Activated CD4-positive, alpha-beta T cell treated with anti-CD3 and anti-CD28 coated beads, Interleukin-2, amount 50 U/mL, for 16 hours (primary cell): ENCODE measurements at places on chromosomes 13 and 19.

GRCh38 chr13:48253849-48254248 is 20.8 kb downstream of the ITM2B start:
- DNase-seq = no peak

GRCh38 chr13:24875566-24875965 is 111.6 kb downstream of the RNF17 start:
- DNase-seq = no peak

GRCh38 chr19:38642176-38642575 is 5.3 kb upstream of the ACTN4 start:
- DNase-seq = no peak

DNA sequence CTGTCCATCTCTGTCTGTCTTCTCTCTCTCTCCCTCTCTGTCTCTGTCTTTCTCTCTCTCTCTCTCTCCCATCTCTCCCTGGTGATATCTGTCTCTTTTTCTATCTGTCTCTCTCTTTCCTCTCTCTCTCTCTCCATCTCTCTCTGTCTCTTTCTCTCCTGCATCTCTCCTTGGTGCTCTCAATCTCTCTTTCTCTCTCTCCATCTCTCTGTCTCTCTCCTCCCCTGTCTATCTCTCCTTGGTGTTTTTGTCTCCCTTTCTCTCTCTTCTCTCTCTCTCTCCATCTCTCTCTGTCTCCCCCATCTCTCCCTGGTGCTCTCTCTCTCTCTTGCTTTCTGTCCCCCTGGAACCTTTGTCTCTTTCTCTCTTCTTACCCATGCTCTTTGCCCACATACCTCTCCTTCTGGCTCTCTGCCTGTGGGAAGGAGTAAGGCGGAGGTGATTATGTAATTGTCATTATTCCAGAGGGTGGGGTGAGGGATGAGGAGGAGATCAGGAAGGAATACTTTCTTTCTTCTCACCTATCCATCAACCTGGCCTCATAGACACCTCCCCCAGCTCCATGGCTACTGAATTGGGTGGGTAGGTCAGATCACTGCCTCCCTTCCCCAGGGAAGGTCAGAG is 30.9 kb upstream of the CYP2B6 start:
- DNase-seq = no peak

DNA sequence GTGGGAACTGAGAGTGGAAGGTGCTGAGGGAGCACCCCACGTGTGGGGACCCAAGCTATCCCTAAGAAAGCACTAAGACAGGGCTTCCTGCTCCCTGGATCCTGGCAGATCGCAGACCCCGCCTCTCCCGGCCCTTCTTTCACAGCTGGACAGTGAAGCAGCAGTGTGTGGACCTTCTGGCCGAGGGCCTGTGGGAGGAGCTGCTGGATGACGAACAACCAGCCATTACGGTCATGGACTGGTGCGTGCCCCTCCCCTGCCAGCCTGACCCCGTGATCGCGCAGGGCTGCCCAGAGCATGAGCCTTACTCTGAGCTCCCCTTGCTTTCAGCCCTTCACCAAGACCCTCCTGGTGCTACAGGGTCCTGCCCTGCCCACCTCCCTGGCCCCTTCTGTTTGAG is 2.3 kb downstream of the NCCRP1 start:
- DNase-seq = no peak

DNA sequence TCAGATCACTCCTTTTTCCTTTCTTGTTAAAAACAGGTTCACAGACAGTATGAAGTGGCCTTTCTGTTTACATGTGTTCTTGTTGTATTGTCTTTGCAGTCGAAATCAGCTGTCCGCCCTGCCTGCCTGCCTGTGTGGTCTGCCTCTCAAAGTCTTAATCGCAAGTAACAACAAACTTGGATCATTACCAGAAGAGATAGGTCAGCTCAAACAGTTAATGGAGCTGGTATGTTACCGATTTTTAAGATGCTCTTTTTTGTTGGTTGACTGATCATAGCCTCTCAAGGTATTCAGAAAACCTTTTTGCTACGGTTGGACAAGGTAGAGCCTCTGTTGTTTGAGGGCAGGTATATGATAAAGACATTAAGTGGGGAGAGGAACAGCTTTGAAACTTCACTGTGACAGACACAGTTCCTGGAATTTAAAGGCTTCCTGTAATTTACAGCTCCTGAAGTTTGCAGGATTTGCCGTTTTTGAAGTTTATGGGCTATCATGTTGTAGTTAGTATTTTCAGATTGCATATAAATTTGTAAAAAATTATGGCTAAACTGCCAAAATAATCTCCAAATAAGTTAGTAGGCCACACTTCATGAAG is 116.1 kb downstream of the LRCH1 start:
- no peak for DNase-seq

GRCh38 chr13:53336441-53337160 is 308.0 kb downstream of the OLFM4 start:
- no peak for DNase-seq

- no peak for DNase-seq
These were observed 319.6 kb downstream of the ZNF536 start for GRCh38 chr19:30691819-30692166.

DNA sequence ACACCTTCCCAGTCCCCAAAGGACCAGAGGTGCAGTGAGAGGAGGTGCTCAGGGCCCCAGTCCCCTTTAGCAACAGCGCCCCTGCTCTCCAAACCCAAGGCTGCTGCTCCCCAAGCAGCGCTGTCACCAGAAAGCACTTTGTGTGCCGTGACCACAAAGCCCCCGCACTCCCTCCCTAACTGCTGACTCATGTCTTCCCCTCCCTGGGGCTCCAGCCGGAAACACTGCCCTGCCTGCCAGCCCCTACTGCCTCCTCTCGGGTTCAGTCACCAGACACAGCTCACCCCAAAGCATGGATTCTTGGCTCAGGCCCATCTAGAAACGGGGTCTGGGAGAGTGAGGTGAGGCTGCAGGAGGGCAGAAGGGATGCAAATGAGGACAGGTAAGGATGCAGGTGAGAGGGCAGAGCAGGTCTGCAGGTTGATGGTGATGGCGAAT is 4.9 kb upstream of the TNFSF14 start:
- peak; percentile 97 for DNase-seq

DNA sequence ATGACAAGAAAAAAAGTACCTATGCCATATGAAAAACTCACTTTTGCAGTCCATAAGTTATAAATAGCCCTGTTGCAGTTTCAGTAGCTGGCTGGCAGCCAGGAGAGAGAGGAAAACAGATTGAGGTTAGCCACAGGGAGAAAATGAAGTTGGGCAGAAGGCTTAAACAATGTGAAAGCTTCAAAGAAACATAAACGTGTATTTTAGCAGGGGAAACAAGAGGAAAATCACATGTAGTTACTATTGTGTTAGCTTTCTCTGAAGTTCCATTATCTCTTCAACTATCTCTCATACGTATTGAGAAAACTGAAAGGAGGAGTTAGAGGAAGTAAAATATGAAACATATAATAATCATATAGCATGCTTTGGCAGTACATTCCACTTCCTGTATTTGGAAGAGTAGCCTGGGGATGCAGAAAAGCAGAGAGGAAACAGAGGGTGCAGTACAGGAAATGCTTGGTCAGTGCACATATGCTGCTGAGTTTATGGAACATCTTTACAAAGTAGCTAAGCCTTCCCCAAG is 1551.1 kb downstream of the EFNB2 start:
- peak; percentile 11 for DNase-seq

DNA sequence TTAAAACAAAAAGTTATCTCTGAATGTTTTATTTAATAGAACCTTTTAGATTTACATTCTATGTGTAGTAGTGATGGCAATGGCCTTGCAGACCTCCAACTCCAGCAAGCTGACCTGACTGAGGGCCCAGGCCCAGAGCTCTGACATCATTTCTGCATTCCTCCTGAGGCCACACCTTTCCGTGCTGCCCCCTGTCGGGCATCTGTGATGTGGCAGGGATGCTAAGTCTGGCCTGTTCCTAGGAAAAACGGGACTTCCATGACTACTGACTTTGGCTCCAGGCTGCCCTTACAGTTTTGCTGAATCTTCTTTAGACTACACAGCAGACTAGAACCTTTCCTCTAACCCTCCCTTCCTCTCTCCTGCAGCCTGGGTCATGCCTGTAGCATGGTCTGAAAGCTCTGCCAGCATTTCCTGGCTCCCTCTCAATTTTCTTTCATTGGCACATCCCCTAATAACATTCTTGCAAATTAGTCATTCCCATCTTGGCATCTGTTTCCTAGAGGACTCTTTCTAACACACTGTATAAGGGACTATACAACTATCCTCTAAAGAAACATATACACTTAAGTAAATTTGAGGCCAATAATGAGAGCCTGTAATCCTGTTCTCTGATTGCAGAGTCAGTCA is 249.1 kb downstream of the GPC5 start:
- DNase-seq = no peak
